ENCODE measurements at places on chromosomes 6 and 20. TPM values are rescaled to one million over a fixed set of nuclear protein-coding genes. Genes with fewer than 3 reads are reported as not detected.

RGS17 gene
- total RNA-seq, result not detected

BNIP5 gene
- total RNA-seq, result not detected

DNA sequence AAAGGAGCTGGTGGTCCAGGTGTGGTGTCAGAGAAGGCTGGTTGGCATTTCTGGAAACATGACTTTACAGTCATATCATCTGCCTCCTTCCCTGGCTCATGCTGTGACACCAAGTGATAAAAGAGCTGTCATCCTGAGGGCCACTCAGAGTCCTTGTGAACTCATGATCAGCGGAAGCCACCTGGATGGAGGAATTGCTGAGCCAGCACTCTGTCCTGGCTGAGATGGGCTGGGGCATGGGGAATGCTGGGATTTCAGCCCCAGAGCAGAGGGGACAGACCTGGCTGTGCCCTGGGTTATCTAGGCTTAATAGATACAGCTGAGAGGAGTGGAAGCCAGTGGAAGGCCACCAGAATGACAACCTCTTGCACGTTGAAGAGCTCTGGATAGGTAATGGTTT, 214.3 kb downstream of the DHX35 start:
- DNase-seq, result no peak
- H3K27me3 ChIP-seq, result no peaks in the 10 kb centered on the region
- no peaks in the 10 kb centered on the region for H3K36me3 ChIP-seq
- H3K4me3 ChIP-seq, result no peak overlapping the region
- no peak overlapping the region for H3K27ac ChIP-seq
- no peaks in the 10 kb centered on the region for H3K4me1 ChIP-seq

GRCh38 chr6:103284835-103285234, 1574.9 kb downstream of the HACE1 start:
- no peaks in the 10 kb centered on the region for H3K4me1 ChIP-seq
- no peaks in the 10 kb centered on the region for H3K27me3 ChIP-seq
- no peaks in the 10 kb centered on the region for H3K36me3 ChIP-seq
- no peak overlapping the region for H3K4me3 ChIP-seq
- H3K27ac ChIP-seq, result no peak overlapping the region

DNA sequence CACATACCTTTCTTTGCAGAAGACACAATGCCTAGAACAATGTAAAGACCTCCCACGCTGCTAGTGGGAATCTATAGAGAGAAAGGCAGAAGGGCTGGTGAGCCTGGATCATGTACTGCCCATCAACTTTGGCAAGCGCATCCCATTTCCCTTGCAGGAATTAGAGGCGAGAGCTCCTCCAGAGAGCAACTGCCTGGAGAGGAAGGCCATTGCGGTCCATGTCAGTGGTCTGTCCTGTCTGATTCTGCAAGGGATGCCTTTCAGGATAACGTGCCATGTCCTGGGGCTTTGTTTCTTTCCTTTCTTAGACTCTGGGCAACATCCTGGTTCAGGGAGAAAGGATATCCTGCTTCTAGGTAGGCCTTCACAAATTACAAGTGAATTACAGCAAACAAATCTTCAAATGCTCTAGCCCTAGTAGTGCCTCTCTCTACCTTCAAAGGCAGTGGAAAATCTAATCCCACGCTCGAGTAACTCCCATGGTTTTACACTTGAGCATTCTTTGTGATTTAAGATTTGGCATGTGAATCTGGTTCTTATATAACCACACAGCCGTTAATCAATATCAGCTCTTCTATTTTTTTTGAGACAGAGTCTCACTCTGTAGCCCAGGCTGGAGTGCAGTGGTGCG, 38.5 kb downstream of the GCNT2 start:
- DNase-seq, result no peak
- no peak overlapping the region for H3K27ac ChIP-seq
- H3K4me1 ChIP-seq, result no peaks in the 10 kb centered on the region
- H3K4me3 ChIP-seq, result no peak overlapping the region
- no peaks in the 10 kb centered on the region for H3K36me3 ChIP-seq
- peaks cover 3% of the 10 kb centered on the region for H3K27me3 ChIP-seq

DNA sequence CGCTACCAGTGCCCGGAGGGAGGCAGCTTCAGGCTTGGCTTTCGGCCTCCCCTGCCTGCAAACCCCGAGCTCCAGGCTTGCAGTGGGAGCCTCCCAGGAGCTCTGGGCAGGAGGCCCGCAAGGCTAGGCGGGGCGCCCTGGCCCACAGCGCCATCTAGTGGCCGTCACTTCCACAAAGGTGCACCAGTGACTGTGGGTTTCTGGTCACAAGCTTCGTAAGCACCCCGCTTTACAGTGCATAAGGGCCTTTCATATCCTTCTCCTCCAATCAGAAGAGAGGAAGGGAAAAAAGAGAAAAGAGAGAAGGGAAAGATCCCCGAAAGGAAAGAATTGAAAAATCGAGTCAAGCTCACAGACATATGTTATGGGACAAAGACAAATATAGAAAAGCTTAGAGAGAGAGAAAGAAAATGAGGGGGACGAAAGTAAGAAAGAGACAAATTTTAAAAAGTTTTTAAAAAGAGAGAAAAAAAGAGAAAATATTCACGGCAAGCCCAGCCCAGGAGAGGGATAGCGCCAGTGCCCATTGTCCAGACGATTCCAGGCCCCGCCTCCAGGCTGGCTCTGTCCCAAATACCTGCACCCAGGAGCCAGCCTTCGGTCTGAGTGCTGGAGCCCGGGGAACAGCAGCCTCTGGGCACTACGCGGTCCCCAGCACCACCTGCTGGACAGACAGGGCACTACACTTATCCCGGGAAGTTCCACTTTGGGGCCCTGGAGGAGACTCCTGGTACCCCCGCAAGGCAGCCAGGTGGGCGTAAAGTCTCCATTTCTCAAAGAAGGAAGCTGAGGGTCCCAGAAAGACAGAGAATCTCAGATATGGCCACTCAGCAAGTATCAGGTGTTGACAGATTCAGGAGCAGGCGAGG, 207.1 kb downstream of the PREX1 start:
- peaks cover 5% of the 10 kb centered on the region for H3K4me1 ChIP-seq
- no peak overlapping the region for H3K27ac ChIP-seq
- peaks cover 1% of the 10 kb centered on the region for H3K27me3 ChIP-seq

- H3K27me3 ChIP-seq, result no peaks in the 10 kb centered on the region
- no peak overlapping the region for H3K4me3 ChIP-seq
- DNase-seq, result no peak
- no peaks in the 10 kb centered on the region for H3K4me1 ChIP-seq
- H3K36me3 ChIP-seq, result no peaks in the 10 kb centered on the region
These were observed 211.3 kb downstream of the FARS2 start for GRCh38 chr6:5472571-5472970.

- no peak overlapping the region for H3K4me3 ChIP-seq
- H3K27ac ChIP-seq, result no peak overlapping the region
- no peaks in the 10 kb centered on the region for H3K4me1 ChIP-seq
- no peaks in the 10 kb centered on the region for H3K36me3 ChIP-seq
- no peak for DNase-seq
- H3K27me3 ChIP-seq, result no peaks in the 10 kb centered on the region
These were observed 276.7 kb downstream of the ADGRB3 start for GRCh38 chr6:68911811-68912210.

GRCh38 chr20:10928841-10929421, 255.1 kb upstream of the JAG1 start:
- H3K4me3 ChIP-seq, result no peak overlapping the region
- no peaks in the 10 kb centered on the region for H3K36me3 ChIP-seq
- no peaks in the 10 kb centered on the region for H3K4me1 ChIP-seq
- H3K27ac ChIP-seq, result no peak overlapping the region
